Suppressor macrophage (primary cell): ENCODE measurements at places on chromosomes 13 and 19.

GRCh38 chr19:6272913-6273600, 6.7 kb downstream of the MLLT1 start:
- DNase-seq = no peak

- no peak for DNase-seq
These were observed 394.3 kb downstream of the PCDH17 start for GRCh38 chr13:58025821-58026220.

DNA sequence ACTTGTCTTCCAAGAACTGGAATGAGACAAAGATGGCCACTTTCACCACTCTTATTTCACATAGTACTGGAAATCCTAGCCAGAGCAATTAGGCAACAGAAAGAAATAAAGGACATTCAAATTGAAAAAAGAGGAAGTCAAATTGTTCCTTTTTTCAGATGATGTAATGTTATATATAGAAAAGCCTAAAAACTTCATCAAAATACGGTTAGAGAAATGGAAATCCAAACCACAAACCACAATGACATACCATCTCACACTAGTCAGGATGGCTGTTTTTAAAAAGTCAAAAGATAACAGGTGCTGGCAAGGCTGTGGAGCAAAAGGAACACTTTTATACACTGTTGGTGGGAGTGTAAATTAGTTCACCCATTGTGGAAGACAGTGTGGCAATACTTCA, 113.3 kb upstream of the SPRY2 start:
- peak; percentile 42 for DNase-seq

- DNase-seq = peak; percentile 86
These were observed 6.8 kb downstream of the ELL start for GRCh38 chr19:18514800-18515682.

DNA sequence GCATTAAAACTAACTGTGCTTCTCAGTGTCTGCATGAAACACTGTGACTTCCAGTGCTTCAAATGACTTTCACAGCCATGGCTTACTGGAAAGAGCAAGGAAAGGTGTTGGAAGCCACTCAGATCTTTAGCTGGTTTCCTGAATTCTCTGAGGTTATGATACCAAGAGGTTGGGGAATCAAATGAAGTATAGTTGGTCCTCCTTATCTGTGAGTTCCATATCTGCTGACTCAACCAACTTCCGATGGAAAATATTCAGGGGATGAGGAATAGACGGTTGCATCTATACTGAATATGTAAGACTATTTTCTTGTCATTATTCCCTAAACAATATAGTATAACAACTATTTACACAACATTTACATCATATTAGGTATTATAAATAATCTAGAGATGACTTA, 32.4 kb downstream of the EPSTI1 start:
- DNase-seq = no peak

DNA sequence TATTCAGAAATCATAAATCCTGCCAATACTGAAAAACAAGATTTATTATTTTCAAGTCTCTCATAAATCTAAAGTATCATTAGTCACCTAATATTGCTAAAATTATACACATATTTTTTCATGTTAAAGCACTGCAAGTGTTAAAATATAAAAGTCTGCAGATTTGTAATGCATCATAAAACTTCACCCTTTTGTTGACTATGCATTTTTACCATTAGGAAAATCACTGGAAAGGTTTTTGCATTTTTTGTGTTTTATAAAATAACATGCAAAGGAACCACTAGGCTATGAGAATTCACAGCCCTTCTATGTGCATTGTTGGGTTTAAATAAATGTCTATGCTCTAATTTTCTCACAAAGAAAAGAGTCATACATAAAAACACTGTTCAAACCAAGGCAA, 407.3 kb downstream of the DACH1 start:
- DNase-seq = no peak

DNA sequence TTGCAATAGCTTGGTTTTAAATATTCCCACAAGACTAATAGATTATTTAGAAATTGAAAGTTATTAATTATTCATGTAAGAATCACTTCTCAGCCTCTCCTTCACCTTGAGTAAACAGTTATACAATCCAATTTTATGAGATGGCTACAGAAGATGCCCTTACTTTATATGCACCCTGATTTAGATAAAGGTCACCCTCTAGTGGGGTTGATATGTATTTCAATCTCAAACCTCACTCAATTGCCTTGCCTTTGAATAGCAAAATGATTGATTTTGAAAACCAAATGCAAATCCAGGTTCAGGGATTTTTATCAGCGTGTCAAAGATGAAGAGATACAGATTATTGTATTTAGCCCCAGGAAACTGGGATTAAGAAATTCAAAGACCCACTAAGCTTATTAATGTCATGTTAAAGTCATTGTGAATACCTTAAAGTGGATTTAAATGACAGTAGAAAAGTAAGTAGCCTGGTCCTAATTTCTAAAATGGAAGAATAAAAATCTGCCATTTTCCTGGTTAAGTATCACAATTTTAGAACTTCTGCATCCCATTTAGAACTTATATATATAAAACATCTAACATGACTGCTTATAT, 305.1 kb downstream of the ITGBL1 start:
- peak; percentile 6 for DNase-seq

GRCh38 chr13:98721825-98722510, 30.5 kb downstream of the SLC15A1 start:
- no peak for DNase-seq
